ENCODE measurements at places on chromosomes 7 and 10.

DNA sequence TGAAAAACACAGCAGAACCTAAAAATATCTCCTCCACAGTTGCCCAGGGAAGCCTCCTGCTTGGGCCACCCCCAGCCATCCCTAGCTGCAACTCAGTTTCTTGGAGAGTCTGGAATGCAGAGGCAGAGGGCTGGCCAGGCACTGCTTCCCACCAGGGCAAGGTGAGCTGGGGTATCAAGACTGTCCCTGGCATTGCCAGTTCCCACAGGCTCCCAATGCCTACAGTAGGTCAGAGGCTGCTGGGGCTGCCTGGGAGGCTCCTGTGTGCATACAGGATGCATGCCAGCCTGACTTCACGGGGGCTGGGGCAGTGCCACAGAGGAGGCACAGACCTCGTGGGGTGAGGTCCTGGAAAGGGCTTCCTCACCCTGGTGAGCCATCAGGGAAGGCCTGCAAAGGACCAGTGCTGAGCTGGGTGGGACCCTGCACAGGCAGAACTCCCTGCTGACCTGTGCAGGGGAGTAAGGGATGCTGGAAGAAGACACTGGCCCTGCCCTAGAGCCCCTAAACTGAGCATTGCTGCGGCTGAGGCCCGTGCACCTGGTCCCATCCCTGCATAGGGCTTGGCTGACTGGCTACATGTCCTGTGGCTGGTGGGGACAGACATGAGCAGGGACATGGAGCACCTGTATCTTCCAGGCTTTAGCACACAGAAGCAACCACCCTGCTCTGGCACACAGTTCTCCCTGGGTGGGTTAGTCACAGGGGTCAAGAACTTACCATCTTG lies 121.9 kb upstream of the RET start:
- no peak for DNase-seq

GRCh38 chr7:26187380-26188205 lies 13.0 kb downstream of the HNRNPA2B1 start:
- no peak for DNase-seq

- DNase-seq, result no peak
Measured at GRCh38 chr7:109335951-109336350, 766.3 kb downstream of the DNAJB9 start.

GRCh38 chr7:3028071-3028757 lies 15.5 kb downstream of the CARD11 start:
- no peak for DNase-seq

- DNase-seq, result no peak
Measured at GRCh38 chr7:26843705-26844104, 20.7 kb downstream of the SKAP2 start.

- no peak for DNase-seq
Measured at GRCh38 chr10:7767209-7767608, 20.6 kb downstream of the KIN start.

DNA sequence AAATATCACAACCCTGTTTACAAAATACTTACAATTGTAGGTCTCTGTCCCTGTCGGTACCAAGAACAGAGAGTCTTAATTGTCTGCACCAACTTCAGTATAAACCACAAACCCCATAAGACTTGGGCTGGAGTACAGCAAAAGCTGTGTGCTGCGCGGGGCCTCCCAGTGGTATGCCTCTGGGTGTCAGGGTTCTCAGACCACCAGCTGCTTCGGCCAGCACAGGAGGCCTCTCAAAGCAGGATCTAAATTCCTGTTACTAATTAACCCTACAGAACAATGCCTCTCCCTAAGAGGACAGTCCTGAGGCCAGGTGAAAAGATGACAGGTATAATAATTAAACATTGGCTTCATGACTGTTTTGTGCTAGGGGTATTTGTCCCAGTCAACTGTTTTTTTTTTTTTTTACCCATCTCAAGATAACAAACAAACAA lies 957 bp upstream of the SVIL start:
- no peak for DNase-seq

DNA sequence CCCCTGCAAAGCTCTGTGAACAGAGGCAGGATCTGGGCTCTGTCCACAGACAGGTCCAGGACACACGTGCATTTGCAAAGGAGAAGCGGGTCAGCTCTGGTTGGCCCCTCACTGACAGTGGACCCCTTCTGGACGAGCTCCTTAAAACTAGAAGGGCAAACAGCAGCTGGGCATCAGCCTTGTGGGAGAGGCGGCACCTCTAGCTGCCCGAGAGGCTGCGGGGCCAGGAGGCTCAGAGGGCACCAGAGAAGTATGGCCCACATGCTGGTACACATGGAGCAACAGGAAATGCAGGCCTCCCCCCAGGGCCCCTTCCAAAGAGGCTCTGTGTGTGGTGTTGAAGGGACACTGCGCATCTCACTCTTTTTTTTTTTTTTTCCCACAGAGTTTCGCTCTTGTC lies 233.0 kb upstream of the TCERG1L start:
- DNase-seq, result no peak

GRCh38 chr7:108137993-108138392 lies 7.8 kb upstream of the LAMB4 start:
- no peak for DNase-seq

GRCh38 chr10:91664426-91664825 lies 31.6 kb upstream of the PPP1R3C start:
- no peak for DNase-seq

GRCh38 chr7:122846591-122846990 lies 39.7 kb downstream of the CADPS2 start:
- DNase-seq, result no peak

- DNase-seq, result no peak
Measured at GRCh38 chr10:31424473-31424872, 105.5 kb downstream of the ZEB1 start.

DNA sequence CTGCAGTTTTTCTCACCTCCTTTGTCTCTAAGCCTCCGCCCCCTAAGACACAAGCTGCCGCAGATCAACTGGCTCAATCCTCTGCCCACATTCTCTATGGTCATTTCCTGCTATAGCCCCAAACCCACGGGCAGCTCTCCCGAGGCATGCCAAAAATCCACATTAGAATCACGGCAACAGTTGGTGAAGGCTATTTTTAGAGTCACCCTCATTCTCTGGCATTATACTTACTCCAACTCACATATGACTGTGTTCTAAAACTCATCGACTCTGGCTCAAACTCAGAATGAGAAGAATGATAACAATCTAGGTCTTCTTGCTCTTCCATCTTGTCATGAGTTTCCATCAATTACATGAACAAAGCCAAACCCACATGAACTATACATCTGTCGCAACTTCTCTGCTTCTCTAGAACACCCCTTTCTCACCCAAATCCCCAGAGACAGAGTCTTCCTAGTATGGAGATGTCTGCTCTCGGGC lies 10.9 kb upstream of the KIAA1549 start:
- DNase-seq, result no peak

GRCh38 chr7:292826-293225 lies 2.9 kb downstream of the FOXL3 start:
- DNase-seq, result no peak

DNA sequence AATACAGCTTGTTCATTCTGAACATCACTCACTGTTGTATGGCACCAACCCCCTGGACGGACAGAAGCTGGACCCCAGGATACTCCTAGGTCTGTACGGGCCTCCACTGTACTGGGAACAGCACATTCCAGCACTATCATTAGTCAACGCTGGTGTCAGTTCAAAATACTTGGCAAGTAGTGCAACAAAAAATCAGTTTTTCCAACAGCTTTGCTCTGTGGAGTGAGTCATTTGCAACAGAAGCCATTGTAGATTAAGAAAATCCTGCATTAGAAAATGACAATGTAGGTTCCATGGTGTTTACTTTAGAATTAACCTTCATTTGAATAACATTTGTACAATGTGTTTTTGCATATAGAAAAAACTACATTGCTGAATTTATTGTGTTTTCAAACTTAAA lies 266.6 kb downstream of the HDAC9 start:
- no peak for DNase-seq

DNA sequence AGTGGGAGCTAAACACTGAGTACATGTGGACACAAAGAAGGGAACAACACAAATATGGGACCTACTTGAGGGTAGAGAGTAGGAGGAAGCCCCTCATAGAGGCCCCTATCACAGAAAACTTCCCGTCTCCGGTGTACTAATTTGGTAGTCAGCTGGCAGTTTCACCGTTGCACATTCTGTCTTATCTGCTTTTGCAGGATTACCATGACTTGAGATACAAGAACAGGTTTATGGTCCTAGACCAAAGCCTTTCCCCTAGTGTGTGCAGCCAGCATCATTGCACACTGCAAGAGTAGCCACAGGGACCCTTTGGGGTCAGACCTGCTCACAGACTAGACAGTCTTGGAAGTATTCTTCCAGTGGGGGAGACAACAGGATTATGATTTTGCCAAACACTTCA lies 5.9 kb upstream of the IFIT1B start:
- DNase-seq, result no peak

GRCh38 chr10:79103129-79103528 lies 34.4 kb downstream of the ZMIZ1 start:
- no peak for DNase-seq

- DNase-seq, result no peak
Measured at GRCh38 chr7:108026647-108027046, 23.7 kb upstream of the LAMB1 start.

DNA sequence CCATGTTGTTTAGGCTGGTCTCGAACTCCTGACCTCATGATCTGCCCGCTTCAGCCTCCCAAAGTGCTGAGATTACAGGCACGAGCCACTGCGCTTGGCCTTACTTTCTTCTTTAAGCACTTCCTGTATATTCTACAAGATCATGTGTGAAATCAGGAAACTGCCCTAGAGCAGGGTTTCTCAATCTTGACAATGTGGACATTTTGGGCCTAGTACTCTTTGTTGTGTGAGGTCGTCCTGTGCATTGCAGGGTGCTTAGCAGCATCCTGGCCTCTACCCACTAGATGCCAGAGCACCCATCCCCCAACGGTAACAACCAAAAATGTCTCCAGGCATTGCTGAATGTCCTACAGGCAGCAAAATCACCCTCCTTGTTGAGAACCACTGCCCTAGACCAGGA lies 24.7 kb downstream of the RRP12 start:
- no peak for DNase-seq

DNA sequence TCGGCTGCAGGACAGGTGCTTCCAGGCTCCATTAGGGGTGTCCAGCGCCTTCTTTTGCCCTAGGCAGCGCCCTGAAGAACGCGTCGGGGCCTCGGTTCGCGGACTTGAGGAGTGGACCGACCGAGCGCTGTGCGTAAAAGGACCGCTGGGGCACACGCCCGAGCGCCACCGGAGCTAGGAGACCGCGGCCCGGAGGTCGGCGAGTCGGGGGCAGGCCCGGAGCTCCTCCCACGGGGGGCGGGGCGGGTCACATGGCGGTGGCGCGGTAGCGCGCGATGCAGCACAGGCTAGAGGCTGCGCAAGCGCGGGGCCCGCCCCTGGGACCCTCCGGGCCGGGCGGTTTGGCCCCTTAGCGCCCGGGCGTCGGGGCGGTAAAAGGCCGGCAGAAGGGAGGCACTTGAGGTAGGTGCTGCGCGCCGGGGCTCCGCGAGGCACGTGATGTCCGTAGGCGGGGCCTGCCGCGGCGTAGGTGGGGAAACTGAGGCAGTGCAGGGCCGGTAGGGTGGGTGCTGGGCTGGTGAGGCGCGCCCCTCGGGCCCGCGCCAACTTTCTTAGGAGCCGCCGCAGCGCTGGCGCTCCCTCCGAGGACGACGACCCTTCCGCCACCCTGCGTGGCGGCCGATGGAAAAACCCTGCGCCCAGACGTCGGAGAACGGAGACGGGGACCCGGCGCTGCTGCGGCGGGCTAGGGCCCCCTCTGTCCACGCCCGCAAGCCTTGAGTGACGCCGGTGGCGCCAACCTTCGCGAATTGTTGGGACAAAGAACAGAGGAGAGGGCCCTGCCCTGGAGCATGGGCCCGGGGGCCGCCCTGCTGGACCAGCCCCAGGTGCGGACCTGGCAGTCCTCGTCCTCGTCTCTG lies at the start of gene PRXL2A:
Gene PRXL2A (plus strand): TSS at position 310 of the 860 bp plus-strand sequence. CDS start 11,917 bp downstream, outside the sequence.
- DNase-seq, result peak; percentile 98

GRCh38 chr7:35508623-35509400 lies 186.1 kb downstream of the HERPUD2 start:
- no peak for DNase-seq

DNA sequence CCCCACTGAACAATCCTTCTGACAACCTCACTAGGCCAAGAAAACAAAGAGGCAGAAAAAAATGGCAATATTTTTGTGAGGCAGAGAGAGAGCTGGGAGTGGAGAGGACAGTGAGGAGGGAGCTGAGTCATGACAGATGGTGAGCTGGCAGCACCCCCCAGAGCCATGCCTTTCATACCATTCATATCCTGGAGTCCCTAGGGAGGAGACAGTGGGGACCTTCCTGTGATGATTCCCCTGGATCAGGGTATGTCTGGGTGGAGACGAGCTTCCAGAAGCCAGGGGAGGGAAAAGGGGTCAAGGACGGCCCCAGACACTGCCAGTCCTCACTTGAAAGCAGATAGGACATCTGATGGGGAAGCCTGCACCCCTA lies 160.5 kb downstream of the ADAM12 start:
- DNase-seq, result no peak

DNA sequence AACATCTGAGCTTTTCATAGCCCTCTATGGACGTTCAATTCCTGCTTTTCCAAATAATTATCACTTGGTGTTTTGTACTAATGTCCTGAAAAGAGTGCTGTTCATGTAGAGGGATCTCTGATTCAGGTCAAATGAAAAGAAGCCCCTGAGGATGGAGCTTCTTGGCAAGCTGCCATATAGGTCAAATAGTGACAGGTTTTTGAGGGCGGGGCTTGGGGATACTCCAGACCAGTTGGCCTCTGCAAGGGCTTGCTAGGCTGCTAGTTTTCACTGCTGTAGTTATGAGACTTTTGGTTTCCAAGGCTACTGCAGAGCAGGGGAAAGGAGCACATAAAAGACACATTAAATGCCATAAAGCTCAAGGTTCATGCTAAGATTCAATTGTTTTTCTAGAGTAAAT lies 257.2 kb upstream of the CACNA2D1 start:
- DNase-seq, result no peak

DNA sequence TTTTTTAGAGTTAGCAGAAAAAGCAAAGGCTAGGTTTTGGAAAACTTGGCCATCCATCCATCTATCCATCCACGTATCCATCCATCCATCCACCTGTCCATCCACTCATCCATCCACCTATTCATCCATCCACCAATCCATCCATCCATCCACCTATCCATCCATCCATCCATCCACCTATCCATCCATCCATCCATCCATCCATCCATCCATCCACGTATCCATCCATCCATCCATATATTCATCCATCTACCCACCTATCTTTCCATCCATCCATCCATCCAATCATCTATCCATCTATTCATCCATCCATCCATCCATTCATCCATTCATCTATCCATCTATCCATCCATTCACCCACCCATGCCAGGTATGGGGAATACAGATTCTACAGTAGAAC lies 81.7 kb upstream of the MPP7 start:
- DNase-seq, result no peak

Data from GM13976 (cell line).